Natural killer cell (primary cell): ENCODE measurements at places on chromosomes 11 and 22.

DNA sequence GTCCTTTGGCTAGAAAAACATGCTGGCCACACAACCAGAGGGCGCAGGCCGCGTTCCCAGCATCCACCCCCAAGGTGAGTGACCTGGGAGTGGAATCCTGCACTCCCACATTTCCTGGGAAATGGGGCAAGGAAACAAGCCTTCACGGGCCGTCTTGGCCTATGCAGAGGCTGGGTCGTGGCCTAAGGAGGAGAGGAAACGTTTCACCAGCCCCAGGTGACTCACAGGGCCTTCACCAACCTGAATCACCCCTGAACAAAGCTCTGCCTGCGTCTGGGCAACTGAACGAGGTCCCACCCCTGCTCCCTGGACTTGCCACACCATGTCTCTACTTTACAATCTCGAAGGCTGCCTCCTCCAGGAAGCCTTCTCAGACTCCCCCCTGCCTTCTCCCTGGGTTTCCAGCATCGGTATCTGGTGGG is 13.2 kb downstream of the MYH9 start:
- H3K27me3 ChIP-seq, result no peaks in the 10 kb centered on the region
- H3K4me1 ChIP-seq, result peaks cover 98% of the 10 kb centered on the region
- H3K4me3 ChIP-seq, result no peak overlapping the region
- peak overlapping the region; percentile 87 for H3K27ac ChIP-seq

DNA sequence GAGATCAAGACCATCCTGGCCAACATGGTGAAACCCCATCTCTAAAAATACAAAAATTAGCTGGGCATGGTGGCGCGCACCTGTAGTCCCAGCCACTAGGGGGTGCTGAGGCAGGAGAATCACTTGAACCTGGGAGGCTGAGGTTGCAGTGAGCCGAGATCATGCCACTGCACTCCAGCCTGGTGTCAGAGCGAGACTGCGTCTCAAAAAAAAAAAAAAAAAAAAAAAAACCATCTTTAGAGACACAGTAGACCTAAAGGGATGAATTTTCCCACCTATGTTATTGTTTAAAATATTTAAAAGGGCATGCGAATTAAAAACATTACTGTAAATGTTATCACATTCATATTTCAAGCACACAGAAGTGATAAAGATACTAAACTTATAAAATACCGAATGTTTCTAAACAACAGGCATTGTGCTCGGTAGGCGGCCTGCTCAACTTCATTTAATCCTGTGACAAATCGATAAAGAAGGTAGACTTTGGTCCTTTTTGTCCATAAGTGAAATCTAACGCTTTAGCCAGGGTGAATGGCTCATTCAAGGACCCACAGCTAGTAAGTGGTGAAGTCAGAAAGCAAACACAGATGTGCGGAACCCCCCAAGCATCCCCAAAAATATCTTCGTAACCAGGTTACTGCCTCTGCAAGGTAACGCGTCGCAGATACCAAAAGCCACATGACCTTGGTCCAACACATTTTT is 16.1 kb downstream of the NCAPD3 start:
- H3K4me1 ChIP-seq, result no peaks in the 10 kb centered on the region
- DNase-seq, result peak; percentile 60
- peaks cover 51% of the 10 kb centered on the region for H3K36me3 ChIP-seq
- H3K27me3 ChIP-seq, result no peaks in the 10 kb centered on the region
- H3K4me3 ChIP-seq, result no peak overlapping the region

GRCh38 chr11:19225581-19225980 is 15.2 kb downstream of the E2F8 start:
- H3K36me3 ChIP-seq, result no peaks in the 10 kb centered on the region
- no peak for DNase-seq
- no peaks in the 10 kb centered on the region for H3K27me3 ChIP-seq
- H3K4me3 ChIP-seq, result no peak overlapping the region
- H3K27ac ChIP-seq, result no peak overlapping the region
- H3K4me1 ChIP-seq, result no peaks in the 10 kb centered on the region

- no peaks in the 10 kb centered on the region for H3K36me3 ChIP-seq
- no peaks in the 10 kb centered on the region for H3K27me3 ChIP-seq
- H3K4me3 ChIP-seq, result no peak overlapping the region
- H3K4me1 ChIP-seq, result no peaks in the 10 kb centered on the region
- no peak for DNase-seq
Observed at GRCh38 chr11:125275905-125276618, 111.5 kb downstream of the PKNOX2 start.

- peak overlapping the region; percentile 90 for H3K27ac ChIP-seq
- peaks cover 27% of the 10 kb centered on the region for H3K4me1 ChIP-seq
- H3K27me3 ChIP-seq, result no peaks in the 10 kb centered on the region
- no peak for DNase-seq
- H3K4me3 ChIP-seq, result no peak overlapping the region
Observed at GRCh38 chr11:128523641-128524040, 63.7 kb downstream of the ETS1 start.
